Naive thymus-derived CD4-positive, alpha-beta T cell (primary cell): ENCODE measurements at places on chromosomes 16 and 17.

DNA sequence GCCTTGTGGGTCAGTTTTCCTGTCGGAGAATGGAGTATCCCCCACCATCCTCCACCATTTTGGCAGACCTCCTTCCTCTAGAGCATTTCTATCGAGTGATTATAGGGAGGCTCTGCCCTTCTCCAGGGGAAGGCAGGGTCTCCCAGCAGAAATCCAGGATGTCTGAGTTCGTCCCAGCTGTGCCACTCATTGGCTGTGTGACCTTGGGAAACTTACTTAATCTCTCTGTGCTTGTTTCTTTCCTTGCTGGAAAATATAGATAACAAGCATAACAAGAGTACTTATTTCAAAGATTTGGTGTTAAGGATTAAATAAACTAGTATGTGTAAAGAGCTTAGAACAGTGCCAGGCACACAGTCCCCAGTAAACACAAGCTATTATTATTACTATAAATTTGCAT lies 14.8 kb downstream of the ATP2A3 start:
- DNase-seq: no peak

DNA sequence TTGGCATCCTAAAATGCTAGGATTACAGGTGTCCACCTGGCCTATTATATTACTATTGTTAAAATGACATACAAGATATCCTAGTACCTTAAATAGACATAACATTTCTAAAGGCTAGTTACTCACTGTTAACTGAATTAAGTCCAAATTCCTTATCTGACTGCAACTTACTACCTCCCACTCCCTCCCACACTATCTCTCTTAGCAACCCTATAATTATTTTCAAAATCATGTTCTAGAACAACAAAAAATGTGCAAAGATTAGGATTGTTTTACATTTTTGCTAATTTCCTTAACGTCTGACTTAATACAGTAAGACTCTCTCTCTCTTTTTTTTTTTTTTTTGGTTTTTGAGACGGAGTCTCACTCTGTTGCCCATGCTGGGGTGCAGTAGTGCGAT lies 2.2 kb upstream of the ATF7IP2 start:
- no peak for DNase-seq

GRCh38 chr17:8951206-8951605 lies 14.3 kb downstream of the PIK3R5 start:
- no peak for DNase-seq

DNA sequence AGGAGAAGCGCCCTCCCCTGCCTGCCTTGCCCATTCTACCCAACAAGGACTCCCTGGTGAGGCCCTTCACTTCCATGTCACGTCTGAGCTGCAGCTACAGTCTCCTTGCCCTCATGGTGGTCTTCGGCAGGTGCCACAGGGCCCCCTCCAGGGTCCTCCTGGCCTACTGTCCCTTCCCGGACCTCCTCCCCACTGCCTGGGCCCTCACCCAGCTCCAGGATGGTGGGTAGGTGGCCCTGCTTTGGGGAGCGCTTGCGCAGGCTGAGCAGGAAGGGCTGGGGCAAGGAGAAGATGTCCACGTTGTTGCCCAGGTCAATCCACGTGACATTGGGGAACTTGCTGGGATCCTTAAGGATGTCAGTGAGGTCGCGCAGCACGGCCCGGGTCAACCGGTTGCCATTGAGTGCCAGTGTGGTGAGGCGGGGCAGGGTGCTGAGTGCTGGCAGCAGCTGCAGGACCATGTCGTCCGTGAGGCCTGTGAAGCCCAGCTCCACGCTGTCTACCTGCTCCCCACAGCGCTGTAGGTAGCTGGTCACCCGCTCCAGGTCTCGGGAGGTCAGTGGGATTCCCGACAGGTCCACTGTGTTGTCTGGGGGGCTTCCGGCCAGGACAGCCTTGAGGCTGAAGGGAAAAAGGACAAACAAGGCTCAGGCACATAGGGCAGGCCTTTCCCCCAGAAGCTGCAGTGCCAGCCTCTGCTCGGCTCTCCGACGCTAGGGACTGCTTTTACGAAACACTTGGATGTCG lies 28.3 kb downstream of the TRPV2 start:
- DNase-seq: no peak

- DNase-seq: no peak
These were observed 30.6 kb downstream of the ASIC2 start for GRCh38 chr17:33262266-33263123.

DNA sequence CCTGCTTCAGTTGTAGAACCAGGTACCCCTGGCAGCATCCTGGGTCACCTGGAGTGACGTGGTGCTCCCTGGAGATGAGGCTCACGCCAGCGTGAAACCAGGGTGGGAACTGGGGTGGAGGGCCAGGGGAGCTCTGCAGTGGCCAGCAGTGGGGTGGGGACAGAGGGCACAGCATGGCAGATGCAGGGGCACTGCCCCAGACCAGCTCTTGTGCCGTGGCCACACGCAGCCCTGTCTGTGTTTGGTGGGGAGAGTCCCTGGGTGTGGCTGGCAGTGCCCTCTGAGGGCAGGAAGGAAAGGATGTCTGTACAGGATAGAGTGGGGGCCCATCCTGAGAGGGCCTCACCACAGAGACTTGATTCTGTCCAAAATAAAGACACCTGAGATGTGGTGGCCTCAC lies 24.5 kb downstream of the ZNF750 start:
- DNase-seq: no peak

GRCh38 chr16:67244387-67245185 lies 2.7 kb downstream of the FHOD1 start:
- peak; percentile 22 for DNase-seq

- DNase-seq: no peak
These were observed 10.7 kb downstream of the DLG4 start for GRCh38 chr17:7208754-7209460.

GRCh38 chr17:48907713-48908046 lies 527 bp upstream of the UBE2Z start:
- no peak for DNase-seq

- DNase-seq: no peak
These were observed 21.2 kb upstream of the MON1B start for GRCh38 chr16:77169650-77170236.
